Esophagus squamous epithelium (tissue), 5 donors: ENCODE measurements at places on chromosomes 6 and 20.

DNA sequence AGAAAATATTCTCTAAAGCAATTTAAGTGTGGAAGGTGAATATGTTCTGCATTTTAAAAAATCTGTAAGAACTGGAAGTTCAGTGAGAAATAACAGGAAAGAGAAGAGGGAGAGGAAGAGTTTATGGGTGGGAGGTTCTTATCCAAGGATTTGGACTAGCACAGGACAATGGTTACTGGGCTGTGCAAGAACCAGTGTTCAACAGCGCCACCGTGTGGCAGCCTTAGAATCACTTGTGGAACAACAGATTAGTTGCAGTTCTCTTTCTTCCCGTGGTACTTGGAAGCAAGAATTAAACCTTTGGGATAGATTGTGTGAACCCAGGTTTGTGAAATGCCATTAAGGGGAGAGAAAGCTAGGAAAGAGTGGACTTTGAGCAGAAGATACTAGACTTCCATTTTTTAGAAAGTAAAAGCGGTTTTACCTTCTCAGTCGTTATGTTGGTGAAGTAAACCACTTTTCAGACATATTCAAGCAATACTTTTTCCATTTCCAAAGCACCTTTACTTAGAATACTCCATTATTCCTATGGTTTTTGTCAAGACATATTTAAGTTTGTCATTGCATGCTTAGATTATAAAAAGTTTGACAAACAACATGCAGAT lies 436.7 kb downstream of the RNF144B start:
- no peak for DNase-seq

GRCh38 chr6:135182071-135183001 lies 1.2 kb downstream of the MYB start:
- no peak for DNase-seq

DNA sequence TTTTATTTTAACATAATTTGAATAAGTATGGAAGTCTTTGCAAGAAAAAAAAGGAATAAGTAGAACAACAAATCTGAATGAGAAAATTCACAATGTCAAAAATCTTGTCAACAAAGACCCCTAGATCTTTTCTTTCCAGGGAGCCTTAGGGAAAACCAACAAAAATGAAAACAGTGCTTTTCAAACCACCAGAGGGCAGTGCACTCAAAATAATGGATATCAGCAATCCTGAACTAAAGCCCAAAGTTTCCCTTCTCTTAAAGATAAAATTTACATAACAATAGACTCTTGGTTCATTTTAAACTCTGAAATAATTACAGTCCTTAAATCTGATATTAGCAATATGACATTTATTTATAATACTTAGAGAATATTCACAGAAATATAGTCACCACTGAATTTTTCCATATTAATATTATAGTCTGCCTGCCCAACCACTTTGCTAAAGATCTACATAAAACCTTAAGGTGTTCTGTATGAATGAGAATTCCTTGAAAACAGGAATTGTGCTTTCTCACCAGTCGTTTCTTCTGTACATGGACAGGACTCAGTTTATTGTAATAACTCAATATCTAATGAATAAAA lies 105.3 kb upstream of the BMP5 start:
- no peak for DNase-seq

- DNase-seq: no peak
Measured at GRCh38 chr6:1952740-1953360, 292.6 kb downstream of the GMDS start.
